AG20443 (cell line): ENCODE measurements at places on chromosomes 7 and 10.

DNA sequence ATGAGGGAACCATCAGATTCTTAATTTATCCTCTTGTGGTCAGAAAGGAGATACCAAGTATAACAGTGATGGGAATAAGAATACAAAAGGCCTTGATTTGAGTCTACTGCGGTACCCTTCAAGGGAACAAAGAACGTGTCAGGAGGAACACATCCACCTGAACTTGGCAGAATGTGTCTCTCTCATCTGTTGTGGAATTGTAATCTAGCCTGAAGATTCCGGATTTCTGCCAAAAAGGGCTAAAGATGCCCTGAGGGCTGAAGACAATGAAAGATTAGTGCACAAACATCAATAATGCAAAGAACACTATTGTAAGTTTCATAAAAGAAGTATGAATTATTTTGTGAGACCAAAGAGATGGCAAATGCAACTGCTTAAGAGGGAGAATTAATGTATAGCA, 134.8 kb downstream of the RELN start:
- DNase-seq, result no peak

- no peak for DNase-seq
These were observed 1.3 kb downstream of the KAZALD1 start for GRCh38 chr10:101063050-101063525.

- DNase-seq, result peak; percentile 61
These were observed 2.0 kb downstream of the GFRA1 start for GRCh38 chr10:116270771-116271592.

DNA sequence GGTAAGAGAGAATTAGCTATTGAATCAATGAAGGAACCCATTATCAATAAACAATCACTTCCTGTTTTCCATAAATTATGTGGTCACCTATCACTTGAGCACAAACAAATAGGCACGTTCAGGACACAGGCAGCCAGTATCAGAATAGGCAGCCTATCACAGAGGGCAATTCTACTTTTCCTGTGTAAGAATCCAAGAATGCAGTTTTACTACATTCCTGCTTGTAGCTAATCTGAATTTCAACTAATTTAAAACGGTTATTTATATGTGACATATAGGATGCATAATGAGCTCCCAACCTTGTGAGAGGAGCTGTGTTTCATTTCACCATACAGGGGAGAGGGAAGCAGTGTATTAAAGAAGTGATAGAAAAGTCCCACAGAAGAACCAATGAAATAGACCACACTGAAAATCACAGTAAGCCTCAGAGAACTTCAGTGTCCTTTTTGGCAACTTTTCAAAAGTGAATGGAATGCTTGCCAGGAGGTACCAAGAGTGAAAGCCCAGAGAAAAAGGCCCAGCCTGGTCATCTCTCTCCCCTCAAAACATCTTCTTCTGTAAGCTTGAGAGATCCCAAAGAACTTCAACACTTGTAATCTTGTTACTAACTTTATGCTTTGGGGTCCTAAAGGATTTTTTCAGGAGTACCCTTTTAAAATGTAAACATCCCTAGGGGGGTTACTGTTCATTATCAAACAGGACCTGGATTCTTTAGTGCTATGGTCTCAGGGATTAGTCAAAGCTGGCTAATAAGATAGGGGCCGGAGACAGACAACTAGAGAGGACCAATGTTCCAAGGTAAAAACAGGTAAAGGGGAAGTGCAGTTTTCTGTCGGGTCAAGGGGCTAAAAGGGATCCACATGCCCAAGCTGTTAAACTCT, 1.3 kb downstream of the IMMP2L start:
- no peak for DNase-seq

GRCh38 chr7:770741-771166, 43.7 kb upstream of the PRKAR1B start:
- DNase-seq, result no peak

DNA sequence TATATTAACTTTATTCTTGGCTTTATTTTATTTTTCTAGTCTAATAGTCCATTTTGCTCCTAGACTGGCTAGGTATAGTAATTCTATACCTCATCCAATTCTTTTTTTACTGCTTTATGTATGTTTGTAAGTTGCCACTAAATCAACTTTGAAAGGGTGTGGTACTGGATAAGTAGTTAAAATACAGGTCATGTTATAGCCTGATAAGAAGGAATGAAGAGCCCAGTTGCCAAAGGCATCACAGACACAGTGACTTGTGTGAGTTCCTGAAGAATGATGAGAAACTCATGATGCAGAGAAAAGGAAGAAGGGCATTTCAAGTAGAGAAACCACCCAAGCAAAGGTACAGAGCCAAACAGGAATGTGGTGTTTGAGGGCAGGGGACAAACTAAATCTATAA, 27.3 kb downstream of the NAPEPLD start:
- no peak for DNase-seq

DNA sequence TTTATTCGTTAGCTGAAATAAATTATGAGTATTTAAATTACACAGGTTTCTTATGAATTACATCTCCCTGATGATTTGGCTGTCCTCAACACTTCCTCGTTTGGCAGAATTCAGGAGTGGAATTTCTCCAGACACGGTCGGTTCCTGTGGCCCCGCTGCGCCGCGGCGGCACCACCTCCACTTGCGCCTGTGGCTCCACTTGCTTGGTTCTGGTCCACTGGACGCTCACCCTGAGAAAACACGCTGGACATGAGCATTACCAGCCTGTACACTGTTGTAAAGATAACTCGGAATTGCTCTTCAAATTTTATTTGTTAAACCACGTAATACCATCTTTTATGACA, 85.3 kb downstream of the ZNF33B start:
- DNase-seq, result no peak

- peak; percentile 88 for DNase-seq
These were observed 76.1 kb upstream of the PITRM1 start for GRCh38 chr10:3248526-3249306.

DNA sequence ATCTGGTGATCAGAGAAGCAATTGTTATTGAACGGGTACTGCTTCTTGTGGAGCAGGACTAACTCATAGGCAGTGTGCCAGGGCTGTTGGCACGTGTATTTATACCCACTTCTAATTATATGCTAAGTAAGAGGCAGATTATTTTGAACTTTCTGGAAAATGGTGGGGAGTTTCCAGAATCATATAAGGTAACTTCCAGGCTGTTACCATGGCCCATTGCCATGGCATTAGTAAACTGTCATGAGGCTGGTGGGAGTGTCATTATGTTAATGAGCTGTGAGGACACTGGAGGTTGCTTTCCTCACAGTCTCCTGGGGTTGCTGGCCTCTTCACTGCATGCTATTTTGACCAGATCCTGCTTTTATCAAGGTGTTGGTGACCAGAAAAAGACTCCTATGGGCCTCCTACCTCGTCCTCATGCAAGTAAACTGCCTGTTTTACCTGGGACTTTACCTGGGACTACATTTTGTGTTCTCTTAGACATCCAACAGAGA, 122.6 kb downstream of the KCND2 start:
- DNase-seq, result no peak

DNA sequence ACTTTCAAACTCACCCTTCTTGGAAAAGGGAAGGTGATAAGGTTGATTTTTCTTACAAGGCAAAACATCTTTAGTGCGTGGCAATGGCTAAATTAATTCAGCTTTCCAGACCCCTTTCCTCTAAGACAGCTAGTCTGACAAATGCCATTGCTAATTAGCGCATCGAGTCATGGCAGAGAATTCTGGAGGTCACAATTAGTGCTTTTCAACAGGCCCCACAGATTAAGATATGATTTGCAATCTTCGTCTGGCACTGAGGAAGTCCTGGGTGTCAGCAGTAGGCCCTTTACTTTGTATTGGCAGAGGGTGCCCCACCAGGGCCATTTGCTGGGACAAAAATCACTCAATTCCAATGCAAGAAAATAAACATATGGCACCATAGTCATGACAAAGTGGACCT, 189.2 kb upstream of the AGK start:
- DNase-seq, result no peak

DNA sequence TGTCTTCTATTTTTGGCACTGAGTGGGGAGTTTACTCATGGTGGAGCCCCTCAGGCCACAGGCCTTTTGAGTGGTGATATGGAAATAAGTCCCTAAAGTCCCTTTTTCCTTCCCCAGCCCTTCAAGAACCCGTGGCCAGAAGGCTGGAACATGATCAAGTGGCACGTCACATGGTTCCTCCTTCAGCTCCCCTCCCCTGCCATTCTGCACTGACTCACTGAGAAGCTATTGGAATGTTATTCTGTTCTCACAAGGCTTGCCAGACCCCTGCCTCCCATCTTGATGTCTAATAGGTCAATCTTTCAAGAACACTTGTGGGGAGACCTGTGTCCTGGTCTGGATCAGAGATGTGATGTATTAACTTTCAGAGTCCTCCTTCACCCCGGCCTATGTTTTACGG, 279.8 kb downstream of the SEC23IP start:
- DNase-seq, result no peak

DNA sequence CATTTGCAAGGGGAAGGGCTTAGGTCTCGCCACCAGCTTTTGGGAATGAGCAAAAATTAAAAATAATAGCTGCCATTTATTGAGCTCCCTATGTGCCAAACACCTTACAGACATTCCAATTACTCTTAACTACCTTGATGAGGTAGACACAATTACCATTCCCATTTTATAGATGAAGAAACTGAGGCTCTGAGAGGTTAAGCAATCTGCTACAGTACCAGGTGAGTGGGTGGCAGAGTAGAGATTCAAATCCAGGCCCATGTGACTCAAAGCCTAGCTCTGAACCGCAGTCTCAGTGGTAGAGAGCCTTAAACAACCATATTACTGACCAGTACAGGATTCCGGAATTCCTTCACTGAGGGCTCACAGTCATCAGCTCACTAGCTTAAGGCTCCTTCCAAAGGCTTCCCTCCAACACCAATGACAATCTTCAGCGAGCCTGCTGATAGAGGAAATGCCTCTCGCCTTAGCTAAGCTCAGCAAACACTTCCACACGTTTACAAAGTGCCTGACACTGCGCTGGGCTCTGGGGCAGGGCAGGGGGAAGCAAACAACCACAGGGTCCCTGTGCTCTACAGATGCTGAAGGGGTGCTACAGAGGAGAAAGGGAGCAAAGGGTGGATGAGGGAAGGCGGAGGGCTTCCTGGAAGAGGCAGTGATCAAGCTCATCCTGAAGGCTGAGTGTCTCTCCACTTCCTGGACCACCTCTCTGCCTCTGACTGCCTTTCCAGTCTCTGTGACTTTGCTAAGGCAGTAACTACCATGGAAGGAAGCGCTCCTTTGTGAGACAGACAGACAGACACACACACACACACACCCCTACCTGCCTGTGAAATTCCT, 7.4 kb downstream of the LRRC20 start:
- no peak for DNase-seq

DNA sequence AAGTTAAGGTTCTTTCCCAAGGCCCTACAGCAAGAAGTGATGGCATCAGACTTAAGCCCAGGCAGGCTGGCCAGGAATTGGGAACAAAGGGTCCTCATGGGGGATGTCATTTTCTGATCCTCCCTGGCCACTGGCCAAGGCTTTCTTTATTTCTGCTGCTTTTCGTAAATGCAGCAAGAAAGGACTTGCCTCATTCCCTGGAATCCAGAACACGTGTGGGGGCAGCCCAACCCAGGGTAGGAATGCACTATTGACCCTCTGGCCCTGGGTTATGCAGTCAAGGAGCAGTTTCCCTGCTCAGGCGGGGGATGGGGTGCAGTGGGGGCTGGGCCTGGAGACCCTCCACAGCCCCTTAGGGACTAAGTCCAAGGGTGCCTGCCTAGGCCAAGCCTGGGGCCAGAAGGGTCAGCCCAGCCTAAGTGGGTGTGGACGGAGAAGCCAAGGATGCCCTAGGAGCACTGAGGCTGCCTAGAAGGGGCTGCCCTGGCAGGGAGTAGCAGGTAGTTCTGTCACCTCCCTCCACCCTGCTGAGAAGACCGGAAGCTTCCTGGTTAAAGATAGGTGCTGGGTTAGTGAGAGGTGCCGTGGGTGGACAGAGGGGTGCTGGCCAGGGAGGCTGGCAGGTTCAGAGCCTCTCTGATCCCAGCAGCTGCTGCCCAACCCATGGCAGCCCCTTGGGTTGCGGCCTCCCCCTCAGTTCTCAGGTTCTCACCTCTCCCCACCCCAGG, 179.2 kb downstream of the SH3PXD2A start:
- peak; percentile 72 for DNase-seq

DNA sequence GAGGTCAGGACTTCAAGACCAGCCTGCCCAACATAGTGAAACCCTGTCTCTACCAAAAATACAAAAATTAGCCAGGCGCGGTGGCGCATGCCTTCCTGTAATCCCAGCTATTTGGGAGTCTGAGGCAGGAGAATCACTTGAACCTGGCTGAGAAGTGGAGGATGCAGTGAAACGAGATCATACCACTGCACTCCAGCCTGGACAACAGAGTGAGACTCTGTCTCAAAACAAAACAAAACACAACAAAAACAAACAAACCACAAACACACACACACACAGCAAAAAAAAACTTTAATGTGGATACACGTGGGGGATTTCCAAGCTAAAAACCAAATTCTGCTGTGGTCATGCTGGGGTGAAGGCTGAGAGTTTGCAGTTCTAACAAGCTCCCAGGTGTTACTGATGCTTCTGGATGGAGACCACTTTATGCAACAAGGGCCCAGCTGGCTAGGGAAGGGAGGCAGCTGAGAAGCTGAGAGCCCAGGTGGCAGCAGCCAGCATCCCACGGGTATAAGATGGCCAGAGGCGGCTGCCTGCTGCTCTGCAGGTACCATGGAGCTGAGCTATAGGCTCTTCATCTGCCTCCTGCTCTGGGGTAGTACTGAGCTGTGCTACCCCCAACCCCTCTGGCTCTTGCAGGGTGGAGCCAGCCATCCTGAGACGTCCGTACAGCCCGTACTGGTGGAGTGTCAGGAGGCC, at the start of gene ZP3:
TSS of gene ZP3 (plus strand) at position 538 of the 699 bp plus-strand sequence. CDS start at position 553, 15 bp downstream.
- no peak for DNase-seq

DNA sequence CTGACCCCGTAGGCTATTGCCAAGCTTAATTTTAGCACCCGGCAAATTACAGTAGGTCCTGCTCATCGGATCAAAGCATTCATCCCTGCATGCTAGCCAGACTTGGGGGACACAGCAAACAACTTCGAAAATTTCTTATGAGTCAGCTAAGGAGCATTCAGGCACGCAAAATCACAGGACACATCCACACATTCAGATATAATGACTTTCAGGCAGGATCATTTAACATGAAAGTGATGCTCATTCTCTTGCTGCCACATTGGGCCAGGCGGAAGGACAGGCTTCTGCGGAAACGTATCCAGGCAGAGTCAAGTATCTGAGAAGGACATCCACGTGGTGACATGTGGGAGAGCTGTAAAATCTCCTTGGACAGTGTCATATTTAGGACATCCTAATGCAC, 474.0 kb upstream of the NRP1 start:
- DNase-seq, result peak; percentile 25
